ENCODE measurements at places on chromosomes 12 and 14. TPM values are rescaled to one million over a fixed set of nuclear protein-coding genes. Genes with fewer than 3 reads are reported as not detected.

DNA sequence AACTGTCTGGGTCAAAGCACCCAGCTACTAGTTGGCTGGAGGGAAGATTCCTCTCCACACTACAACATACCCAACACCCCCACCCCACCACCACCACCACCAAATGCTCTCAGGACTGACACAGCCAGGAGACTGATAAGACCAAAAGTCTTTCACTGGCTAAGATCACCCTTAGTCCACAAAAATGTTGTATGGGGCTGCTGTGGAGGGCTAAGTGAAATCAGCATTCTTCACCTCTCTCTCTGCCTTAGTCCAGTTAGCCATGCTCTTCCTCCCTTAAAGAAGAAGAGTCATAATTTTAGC lies 106.2 kb downstream of the NUAK1 start:
- no peaks in the 10 kb centered on the region for H3K36me3 ChIP-seq
- DNase-seq: no peak

DNA sequence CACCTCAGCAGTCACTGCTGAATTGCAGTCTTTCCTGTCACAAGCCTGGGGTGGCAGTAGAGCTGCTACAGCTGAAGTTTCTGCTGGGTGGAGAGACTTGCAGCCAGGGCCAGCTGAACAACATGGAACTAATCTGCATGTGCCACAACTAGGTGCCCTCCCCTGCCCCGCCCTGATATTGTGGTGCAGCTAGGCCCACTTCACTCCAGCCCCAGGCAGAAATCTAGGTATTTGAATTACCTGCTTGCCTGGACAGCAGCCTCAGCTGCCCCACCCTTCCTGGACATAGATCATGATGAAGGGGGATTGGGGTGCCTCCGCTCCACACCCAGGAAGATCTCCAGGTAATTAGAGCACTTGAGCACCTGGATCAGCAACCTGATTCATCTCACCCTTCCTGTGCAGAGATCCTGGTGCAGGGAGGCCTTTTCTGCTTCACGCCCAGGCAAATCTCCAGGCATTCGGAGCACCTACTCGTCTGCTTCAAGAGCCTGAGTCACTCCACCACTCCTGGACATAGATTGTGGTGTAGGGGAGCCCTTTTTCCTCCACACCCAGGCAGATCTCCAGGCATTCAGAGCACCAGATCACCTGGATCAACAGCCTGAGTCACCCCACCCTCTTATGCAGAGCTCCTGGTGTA lies 477.0 kb downstream of the SOX5 start:
- no peaks in the 10 kb centered on the region for H3K27me3 ChIP-seq
- no peak overlapping the region for H3K27ac ChIP-seq
- H3K36me3 ChIP-seq: no peaks in the 10 kb centered on the region
- no peaks in the 10 kb centered on the region for H3K4me1 ChIP-seq

- H3K27me3 ChIP-seq: no peaks in the 10 kb centered on the region
- no peak overlapping the region for H3K4me3 ChIP-seq
- no peak for DNase-seq
Observed at GRCh38 chr12:15494329-15495046, 172.2 kb downstream of the PTPRO start.

DNA sequence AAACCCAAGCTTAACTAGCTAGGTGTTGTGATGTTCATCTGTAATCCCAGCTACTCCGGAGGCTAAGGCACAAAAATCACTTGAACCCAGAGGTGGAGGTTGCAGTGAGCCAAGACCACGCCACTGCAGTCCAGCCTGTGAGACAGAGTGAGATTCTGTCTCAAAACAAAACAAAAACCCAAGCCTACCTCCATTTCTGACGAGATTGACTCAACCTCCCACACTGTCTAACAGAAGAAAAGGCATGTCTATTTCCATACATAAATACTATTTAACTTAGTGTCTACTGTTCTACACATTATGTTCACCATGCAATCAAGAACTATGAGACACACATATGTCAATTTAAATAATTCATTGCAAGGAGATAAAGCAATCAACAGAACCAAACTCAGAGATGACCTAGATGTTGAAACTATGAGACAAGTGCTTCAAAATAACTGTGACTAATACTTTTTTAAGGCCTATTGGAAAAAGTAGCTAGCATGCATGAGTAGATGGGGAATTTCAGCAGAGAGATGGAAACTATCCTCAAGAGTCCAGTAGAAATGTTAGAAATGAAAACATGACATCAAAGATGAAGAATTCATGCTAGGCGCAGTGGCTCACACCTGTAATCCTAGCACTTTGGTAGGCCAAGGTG lies 75.9 kb upstream of the DHRS4 start:
- H3K27me3 ChIP-seq: no peaks in the 10 kb centered on the region
- no peak overlapping the region for H3K27ac ChIP-seq
- no peak overlapping the region for H3K4me3 ChIP-seq

DNA sequence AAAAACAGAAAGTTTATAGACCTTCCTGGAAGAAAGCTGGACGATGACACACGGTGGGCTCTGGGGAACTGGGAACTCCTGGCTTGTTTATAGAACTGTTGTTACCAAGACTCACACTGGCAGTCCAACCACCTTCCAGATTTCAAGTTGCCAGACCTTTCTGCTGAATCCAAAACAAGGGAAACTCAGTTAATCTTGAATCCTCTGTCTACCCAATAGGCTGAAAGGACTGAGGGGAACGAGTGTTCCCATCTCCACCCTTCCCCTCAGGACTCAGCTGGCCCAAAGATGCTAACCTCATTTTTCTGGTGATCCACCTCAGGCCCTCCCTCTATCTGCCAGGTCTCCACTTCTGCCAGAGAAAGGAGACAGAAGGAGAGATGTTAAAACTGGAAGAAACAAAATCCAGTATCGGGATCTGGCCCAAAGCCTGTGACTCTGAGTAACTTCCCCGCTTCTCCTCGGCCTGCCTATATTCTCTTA lies 231.4 kb downstream of the ANO2 start:
- H3K4me1 ChIP-seq: no peaks in the 10 kb centered on the region
- no peak for DNase-seq
- H3K27me3 ChIP-seq: no peaks in the 10 kb centered on the region
- H3K36me3 ChIP-seq: no peaks in the 10 kb centered on the region
- no peak overlapping the region for H3K27ac ChIP-seq
- H3K4me3 ChIP-seq: no peak overlapping the region

GRCh38 chr12:96824074-96824837 lies 82.8 kb upstream of the NEDD1 start:
- H3K27ac ChIP-seq: no peak overlapping the region
- H3K36me3 ChIP-seq: no peaks in the 10 kb centered on the region
- H3K4me1 ChIP-seq: no peaks in the 10 kb centered on the region
- no peaks in the 10 kb centered on the region for H3K27me3 ChIP-seq
- DNase-seq: no peak
- H3K4me3 ChIP-seq: no peak overlapping the region

DNA sequence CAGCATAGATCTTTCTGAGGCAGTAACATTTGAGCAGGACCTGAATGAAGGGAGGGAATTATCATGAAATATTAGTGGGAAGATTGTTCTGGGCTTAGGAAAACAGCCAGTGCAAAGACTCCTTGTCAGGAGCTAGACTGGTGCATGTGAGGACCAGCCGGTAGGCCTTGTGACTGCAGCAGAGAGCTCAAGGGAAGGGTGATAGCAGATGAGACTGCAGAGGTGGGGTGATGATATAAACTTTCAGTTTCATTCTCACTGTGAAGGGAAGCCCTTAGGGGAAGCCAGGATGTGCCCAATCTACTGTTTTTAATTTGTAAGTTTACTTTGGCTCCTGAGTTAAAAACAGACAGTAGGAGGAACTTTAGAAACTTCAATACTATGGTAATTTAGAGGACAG lies 12.4 kb downstream of the IL22 start:
- H3K27me3 ChIP-seq: no peaks in the 10 kb centered on the region
- H3K4me3 ChIP-seq: peak overlapping the region; percentile 11
- H3K36me3 ChIP-seq: no peaks in the 10 kb centered on the region
- H3K27ac ChIP-seq: peak overlapping the region; percentile 30
- peak; percentile 46 for DNase-seq

DNA sequence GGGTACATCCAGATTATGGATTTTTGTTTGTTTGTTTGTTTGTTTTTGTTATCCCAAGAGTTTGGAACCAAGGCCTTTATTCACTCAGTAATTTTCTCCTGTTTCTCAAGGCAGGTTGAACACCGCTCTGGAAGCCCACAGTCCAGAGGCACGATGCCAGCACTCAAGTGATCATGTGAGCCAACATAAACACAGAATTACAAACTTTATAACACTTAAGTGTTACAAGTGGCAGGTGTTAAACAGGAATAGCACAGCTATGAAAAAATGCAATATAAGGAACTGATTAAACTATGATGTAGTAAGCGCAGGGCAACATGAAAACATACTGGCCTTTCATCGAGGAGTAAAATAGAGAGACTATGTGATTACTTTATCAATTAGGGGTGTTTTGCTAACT lies 1885.8 kb upstream of the SEL1L start:
- no peak for DNase-seq
- no peaks in the 10 kb centered on the region for H3K27me3 ChIP-seq
- no peak overlapping the region for H3K27ac ChIP-seq
- no peaks in the 10 kb centered on the region for H3K36me3 ChIP-seq

GRCh38 chr14:79354336-79354735 lies 857.0 kb downstream of the DIO2 start:
- no peak overlapping the region for H3K27ac ChIP-seq
- no peaks in the 10 kb centered on the region for H3K36me3 ChIP-seq
- no peak for DNase-seq
- no peaks in the 10 kb centered on the region for H3K27me3 ChIP-seq
- no peak overlapping the region for H3K4me3 ChIP-seq

Gene SIX4
- not detected for total RNA-seq

Gene NID2
- not detected for total RNA-seq

Measured in CD4-positive, alpha-beta memory T cell (primary cell).